Activated CD8-positive, alpha-beta memory T cell treated with anti-CD3 and anti-CD28 coated beads for 36 hours (primary cell): ENCODE measurements at places on chromosomes 5 and 9. TPM values are rescaled to one million over a fixed set of nuclear protein-coding genes. Genes with fewer than 3 reads are reported as not detected.

SLC36A3 gene
- not detected for total RNA-seq

CCDC180 gene
- 0.57 TPM for total RNA-seq

ANKS6 gene
- 21.2 TPM for total RNA-seq

KDM3B gene
- 39.4 TPM for total RNA-seq

PCDHGC4 gene
- total RNA-seq: not detected

TAF1L gene
- not detected for total RNA-seq
